EL (cell line): ENCODE measurements at places on chromosomes 6 and 20.

DNA sequence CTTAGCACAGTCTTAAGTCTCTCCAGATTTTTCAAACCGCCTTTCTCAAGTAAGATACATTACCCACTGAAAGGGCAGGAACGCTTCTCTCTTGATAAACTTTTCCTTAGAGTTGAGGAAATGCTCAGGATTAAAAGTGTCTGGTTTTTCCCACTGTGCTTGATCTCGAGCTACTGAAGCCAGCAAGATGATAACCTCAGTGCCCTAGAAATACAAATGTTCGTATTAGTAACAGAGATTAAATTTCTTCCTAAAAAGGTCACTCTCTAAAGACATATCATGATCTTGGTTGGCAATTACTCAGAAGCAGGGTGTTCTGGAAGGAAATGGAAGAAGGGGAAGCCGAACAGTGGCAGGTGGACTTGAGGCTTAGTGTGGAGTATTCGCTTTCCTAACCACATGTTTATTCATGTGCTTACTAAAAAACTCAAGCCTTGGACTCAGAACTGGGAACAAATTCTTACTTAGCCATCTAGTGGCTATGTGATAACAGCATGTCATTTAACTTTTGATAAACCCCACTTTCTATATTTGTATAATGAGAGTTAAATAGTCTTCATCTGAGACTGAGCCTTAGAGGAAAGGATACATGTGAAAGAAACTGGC lies 20.1 kb downstream of the C6orf141 start:
- DNase-seq: peak; percentile 7

DNA sequence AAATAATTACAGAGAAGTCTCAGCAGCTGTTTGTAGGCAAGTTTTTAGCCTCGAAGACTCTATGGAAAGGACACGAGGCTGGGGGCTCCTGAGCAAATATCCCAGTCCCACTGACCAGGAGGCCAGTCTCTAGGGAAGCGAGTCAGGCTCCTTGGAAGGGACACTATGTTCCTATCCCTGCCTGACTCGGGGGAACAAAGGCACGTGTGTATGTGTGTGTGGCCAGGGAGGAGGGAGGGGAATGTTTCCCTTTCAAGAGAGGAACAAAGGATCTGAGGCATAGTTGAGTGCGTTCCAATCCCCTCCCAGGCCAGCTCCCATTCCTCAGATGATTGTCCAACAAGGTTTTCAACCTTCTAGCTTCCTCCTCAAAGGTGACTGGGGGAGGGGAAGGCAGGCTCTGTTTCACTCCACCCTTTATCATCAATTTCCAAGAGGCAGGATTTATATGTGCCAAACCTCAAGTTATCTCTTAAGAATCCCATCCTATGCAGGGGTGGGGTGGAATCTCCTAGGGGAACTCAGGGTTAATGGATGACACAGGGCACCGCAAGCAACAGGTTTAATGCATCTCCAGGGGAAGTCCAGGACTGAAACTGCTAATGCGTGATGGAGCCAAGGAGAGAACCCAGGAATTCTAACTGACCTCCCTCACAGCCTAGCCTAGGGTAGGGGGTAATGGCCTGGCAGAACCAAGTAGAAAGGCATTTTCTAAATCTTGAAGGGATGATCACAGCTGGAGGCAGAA lies 9.9 kb downstream of the BCL2L1 start:
- DNase-seq: peak; percentile 92

DNA sequence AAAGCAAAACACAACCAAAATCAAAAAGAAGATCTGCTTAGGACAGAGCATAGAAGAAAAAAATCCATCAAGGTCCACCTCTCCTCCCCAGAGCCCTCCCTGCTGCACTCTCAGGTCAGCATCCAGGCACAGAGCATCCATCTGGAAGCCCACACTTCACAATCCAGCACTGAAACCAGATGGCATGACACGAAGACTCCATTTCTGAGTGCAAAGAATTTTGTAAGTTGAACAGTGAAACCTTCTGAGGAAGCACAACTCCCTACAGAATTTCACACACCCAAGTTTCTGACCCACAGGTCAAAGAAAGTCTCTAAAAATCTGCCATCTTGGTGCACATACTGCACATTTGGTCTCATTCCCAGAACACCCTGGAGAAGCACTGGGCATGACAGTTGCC lies 128.8 kb upstream of the STXBP5 start:
- DNase-seq: no peak

GRCh38 chr6:17688481-17688880 lies 18.2 kb downstream of the NUP153 start:
- no peak for DNase-seq

- no peak for DNase-seq
Measured at GRCh38 chr20:34491226-34491931, 24.8 kb upstream of the DYNLRB1 start.

- peak; percentile 75 for DNase-seq
Measured at GRCh38 chr6:30884521-30885480, 482 bp downstream of the DDR1 start.

GRCh38 chr20:18001131-18001921 lies 32.5 kb downstream of the MGME1 start:
- peak; percentile 38 for DNase-seq

DNA sequence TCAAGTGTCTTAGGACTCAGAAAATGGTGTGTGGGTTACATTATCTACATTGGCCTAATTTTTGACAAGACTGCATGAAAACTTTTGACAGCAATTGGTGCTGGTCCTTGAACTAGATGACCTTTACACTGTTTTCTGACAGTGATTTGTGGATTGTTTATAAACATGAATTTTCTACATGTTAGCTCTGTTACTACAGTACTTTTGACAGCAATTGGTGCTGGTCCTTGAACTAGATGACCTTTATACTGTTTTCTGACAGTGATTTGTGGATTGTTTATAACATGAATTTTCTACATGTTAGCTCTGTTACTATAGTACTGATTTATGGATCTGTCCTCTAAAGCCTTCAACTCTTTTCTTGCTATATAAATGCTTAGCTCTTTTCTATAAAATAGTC lies 16.7 kb downstream of the KCTD20 start:
- DNase-seq: no peak

DNA sequence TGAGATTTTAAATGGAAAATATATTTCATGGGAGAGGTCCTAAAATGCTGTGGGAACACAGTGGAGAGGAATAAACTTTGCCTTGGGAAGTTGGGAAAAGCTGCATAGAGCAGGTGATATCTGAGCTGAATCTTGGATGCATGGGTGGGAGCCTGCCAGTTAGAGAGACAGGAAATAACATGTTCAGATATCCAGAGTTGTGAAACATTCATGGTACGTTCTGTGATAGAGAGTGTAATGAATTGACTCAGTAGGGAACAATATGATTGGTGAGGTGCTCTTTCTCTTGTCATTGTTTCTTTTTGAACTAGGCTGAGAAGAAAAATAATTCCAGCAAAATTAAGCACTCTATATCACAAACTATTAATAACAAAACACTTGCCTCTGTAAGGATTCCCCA lies 72.8 kb downstream of the RPS12 start:
- no peak for DNase-seq

DNA sequence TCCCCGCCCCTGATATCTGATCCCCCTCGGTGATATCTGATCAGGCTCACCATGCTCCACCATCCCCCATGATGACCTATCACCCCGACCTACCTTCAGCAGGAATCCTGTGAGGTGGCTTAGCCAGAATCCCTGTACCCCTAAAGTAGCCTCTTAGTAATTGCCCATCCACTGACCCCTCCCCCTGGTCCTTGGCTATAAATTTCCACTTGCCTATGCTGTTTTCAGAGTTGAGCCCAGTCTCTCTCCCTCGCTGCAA lies 177.5 kb upstream of the GGTLC1 start:
- DNase-seq: no peak

DNA sequence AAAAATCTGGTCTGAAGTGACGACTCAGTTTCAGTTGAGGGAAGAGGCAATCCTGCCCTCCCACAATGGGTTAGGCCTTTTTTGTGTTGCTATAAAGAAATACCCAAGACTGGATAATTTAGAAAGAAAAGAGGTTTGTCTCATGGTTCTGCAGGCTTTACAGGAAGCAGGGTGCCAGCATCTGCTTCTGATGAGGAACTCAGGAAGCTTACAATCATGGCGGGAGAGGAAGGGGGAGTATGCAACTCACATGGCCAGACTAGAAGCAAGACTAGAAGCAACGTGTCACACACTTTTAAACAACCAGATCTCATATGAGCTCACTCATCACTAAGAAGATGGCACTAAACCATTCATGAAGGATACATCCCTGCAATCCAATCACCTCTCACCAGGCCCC lies 529.3 kb downstream of the KIF16B start:
- DNase-seq: no peak

GRCh38 chr6:37630281-37630799 lies 67.3 kb downstream of the MDGA1 start:
- peak; percentile 100 for DNase-seq

GRCh38 chr20:45254383-45255262 lies at the start of gene SLPI:
Gene SLPI, minus strand, starts transcription at chr20:45254564. Its CDS starts 21 bp downstream, at chr20:45254543.
- no peak for DNase-seq

DNA sequence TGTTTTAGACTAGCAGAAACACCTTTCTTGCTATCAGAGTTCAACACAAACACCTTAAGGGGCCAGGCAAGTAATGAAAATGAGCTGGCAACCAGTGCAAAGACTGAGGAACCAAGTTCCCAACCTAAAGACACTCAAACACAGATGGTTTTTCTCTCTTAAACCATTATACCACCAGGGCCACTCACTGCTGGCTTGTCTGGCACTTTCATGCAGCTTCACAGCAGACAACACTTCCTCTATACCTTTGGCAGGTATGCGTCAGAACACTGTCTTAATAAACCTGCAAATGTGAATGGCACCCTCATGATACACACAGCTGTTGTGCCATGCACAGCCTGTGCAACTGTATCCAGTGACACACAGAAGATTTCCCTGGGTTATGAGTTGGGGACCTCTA lies 41.6 kb downstream of the NFATC2 start:
- DNase-seq: no peak

DNA sequence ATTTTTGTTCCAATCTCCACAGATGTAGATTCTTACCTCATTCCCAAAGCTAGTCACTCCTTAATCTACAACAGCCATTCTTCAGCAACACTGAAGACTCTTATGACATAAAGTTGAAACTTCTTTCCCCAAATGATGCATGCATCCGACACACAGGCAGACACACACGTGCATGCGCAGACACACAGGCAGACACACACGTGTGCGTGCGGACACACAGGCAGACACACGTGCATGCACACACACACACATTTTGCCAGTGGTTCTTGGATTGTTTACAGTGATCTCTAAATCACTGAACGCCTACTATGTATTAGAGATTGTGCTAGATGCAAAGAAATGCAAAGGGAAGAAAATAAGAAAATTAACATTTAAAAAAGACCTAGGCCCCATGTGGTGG lies 9.0 kb upstream of the TRPC4AP start:
- DNase-seq: no peak

DNA sequence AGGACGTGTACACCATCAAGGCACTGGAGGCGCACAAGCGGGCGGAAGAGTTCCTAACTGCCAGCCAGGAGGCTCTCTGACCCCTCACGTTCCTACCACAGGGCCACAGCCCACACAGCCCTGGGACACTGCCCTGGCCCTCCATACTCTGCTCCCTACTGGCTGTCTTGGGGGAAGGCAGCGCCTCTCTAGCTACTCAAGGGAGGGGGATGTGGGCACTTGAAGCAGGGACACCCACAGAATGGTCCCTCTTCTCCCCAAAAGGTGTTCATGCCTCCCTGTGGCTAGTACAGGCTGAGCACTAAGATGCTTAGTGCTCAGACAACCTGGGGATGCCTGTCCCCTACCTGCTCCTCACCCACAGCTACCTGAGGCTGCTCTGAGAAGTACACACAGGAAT lies 2.5 kb downstream of the MEA1 start:
- no peak for DNase-seq

DNA sequence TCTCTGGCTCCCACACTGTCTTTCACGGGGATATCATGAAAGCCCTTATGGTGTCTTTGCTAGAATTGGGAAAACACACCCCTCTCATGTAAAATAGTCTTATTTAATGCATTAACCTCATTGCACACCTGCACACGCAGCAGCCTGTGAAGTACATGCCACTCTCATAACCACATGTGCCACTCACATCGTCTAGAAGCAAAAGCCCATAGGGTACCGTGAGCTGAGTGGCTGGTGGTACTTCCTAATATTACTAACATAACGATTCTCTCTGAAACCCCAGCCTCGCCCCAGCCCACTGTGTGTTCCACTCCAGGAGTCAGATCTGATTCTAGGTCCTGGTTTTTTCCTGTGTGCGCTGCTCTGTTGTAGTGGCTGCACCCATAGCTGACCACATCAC lies 9.5 kb upstream of the TMEM242 start:
- no peak for DNase-seq

- DNase-seq: no peak
Measured at GRCh38 chr6:81572020-81572419, 180.5 kb downstream of the TENT5A start.
